Erythroblast (primary cell): ENCODE measurements at places on chromosomes 7 and 10.
A peak's percentile ranks its signal among the peaks of the same experiment; 100 is the strongest.

- peak; percentile 13 for DNase-seq
Measured at GRCh38 chr10:1149793-1150637, 93.8 kb downstream of the WDR37 start.

DNA sequence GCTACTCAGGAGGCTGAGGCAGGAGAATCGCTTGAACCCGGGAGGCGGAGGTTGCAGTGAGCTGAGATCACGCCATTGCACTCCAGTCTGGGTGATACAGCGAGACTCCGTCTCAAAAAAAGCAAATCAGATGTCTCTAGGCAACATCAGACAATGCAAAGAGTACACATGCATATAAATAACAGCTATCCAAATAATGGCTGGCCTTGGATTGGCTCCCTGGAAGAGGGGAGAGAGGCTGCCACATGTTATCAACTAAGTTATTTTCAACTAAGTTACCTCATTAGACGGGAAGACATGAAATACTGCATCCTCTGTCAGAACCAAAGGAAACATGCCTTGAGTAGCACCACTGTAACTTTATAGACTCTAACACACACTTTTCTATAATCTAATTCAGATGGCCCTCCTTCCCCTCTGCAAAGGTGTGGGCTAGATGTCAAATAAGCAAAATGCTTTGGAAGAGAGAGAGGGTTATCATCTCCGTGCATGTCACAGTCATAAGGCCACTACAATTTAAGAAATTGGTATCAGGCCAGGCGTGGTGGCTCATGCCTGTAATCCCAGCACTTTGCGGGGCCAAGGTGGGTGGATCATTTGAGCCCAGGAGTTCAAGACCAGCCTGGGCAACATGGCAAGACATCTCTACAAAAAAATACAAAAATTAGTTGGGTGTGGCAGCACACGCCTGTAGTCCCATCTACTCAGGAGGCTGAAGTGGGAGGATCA is 22.5 kb upstream of the SPOCK2 start:
- DNase-seq, result no peak

DNA sequence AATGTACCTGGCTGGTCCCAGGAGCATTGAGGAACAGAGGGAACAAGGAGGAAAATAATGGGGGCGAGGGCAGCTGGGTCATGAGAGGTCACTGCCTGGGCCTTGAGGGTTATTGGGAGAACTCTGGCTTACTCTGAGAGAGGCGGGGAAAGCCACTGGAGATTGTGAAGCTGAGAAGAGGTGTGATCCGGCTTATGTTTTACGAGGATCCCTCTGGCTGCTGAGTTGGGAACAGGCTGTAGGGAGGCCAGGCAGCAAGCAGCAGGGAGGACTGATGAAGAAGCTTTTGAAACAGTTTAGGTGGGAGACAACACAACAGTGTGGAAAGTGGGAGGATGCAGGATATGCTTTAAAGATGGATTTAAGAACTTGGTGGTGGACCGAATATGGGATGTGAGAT is 87.3 kb downstream of the FANK1 start:
- DNase-seq, result no peak

DNA sequence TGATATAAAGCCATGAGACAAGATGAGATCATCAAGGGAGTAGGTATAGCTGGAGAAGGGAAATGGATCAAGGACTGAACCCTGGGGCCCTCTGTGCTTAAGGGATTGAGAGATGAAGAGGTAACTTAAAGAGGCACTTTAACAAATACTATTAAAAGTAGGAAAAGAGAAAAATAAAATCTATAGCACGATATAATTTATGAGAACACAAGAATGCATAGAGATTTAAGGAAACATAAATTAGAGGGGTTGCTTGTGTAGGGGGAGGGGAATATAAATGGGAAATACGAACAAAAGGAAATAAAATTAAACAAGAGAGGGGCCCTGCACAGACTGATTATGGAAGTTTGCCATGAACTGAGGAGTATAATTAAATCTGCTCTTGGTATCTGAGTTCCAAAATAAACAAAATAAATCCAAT is 15.6 kb upstream of the LRRC17 start:
- DNase-seq, result no peak

DNA sequence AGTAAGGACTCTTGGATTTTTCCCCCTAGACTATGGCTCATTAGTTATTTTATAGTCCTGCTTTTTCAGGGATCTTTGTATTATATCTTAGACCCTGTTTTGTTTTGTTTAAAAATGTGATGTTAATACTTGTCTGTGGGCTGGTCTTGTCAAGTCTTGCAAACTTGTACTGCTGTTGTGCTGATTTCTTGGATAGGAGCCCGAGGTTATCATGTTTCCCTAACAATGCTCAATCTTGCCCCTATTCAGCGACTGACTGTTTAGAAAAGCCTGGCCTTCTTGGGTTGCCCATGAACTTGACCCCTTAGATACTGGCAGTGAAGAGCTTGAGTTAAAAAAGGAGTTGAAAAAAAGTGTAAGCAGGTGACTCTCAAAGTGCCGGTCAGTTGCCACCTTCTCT is 115.7 kb downstream of the KIAA1217 start:
- no peak for DNase-seq

DNA sequence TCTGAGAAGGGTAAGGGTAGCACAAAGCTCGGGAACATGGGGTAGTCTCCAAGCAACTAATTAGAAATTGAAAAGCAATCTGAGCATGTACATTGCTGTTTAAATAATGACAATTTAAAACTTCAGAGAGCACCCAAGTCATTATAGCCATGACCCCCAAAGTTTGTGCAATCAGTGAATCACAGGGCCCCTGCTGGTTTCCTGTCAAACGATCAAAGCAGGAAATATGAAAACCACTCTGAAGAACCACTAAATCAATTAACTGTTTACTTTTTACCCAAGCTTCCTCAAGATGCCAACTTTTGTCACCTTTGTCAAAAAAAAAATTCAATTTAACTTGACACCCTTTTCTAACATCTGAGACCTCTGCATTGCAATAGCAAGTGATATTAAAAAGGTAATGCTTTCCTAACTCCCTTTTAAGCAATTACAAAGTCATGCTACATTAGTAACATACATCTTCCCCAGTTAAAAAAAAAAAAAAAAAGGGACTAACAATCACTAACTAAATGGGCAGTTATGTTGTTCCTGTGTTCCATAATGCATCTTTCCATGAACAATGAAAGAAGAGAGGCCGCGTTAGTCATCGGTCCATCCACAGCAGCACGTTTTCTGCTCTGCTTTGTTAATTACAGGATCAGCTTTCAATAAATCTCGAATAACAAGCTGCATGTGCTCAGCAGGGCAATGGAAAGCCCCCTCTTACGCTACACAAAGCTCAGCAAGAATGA is 80.6 kb downstream of the ETV1 start:
- no peak for DNase-seq

DNA sequence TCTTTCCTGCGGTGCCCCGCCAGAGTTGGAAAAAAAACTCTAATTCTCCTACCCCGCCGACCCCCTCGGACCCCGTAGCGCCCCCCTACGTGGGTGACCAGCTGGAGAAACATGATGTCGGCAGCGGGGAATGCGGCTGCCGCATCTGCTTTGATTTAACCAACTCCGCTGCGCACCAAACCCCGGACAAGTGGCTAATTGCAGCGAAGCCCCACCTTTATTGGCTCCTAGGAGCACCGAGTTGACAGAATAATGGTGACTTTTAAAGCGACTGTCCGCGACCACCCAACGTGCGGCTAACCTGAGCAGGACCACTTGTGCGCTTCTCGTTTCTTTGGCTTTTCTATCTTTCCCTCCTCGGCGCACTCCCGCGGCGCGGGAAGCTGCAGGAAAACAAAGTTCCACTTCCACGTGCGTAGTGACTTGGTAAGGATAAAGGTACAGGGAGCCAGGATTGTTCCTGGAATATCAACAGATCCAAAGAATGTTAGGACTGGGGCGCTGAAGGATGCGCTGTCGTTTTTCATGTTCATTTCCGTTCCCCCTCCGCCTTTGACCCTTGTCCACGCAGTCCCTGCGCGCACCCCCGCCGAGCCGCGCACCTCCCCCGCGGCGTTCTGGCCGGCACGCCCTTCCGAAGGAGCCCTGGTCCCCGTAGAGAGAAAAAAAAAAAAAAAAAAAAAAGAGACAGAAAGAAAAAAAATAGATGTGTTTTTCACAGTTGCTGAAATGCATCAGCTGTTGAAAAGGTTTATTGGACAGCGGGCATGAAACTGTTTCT is 1.4 kb downstream of the WNT16 start:
- DNase-seq, result no peak

GRCh38 chr7:112010109-112010508 is 196.1 kb downstream of the DOCK4 start:
- no peak for DNase-seq

DNA sequence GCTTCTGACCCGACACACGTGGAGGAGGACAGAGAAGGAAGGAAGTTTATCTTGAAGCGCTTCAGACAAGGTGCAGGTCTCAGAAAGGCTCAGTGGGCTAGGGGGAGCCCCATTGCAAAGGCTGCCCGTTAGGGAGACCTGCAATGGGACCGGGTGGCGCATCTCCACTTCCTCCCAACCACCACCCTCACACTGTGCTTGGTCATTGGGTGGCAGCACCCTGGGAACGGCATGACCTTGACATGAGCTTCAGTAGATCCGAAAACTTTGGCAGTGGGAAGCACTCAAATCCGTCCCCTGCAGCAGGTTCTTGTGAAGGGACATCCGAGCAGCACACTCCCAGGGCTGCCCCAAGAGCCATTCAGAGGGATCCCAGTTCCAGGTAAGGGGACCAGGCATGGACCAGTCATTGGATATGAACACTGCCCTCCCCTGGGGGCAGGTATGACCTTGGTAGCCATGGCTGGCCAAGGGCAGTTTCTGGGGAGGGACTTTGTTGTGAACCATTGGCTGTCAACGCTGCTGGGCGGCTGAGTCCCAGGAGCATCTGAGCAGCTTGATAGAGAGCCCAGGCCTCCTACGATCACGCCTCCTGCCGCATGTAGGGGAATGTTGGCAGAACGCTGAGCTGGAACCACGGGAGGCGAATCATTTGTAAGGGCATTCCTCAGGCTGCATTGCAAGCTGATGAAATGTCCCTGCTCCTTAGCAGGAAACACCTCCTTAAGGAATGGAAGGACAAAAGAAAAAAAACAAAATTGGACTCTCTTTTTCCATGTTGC is 31.7 kb downstream of the GALNTL5 start:
- DNase-seq, result no peak

- no peak for DNase-seq
Measured at GRCh38 chr7:33495207-33495606, 365.8 kb downstream of the BBS9 start.

DNA sequence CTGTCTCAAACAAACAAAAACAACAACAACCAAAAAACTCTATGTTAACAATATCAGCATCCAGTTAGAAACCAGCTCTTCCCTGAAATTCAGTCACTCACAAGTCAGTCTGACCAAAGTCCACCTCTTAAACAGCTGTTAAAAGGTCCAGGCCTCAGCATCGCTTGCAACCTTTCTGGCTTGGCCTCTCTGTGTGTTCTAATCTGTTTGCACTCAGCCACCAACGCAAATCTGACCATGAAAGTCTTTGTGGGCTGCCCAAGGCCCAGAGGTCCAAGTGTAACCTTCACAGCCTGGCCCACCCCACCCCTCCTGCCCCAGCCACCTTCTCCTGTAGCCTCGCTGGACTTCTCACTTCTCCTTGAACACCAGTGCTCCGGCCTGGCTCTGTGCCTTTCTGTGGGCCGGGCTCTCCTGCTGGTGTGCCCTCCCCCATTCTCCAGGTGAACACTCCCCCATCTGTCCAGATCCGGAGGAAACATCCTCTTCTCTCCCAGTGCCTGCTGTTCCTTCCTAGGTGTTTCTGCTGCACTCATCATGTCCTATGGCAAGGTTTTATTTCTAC is 72.2 kb upstream of the EFCAB10 start:
- DNase-seq, result no peak

GRCh38 chr7:156827587-156828203 is 65.3 kb downstream of the LMBR1 start:
- peak; percentile 48 for DNase-seq

GRCh38 chr10:17453373-17454091 is 863 bp downstream of the ST8SIA6 start:
- peak; percentile 88 for DNase-seq

DNA sequence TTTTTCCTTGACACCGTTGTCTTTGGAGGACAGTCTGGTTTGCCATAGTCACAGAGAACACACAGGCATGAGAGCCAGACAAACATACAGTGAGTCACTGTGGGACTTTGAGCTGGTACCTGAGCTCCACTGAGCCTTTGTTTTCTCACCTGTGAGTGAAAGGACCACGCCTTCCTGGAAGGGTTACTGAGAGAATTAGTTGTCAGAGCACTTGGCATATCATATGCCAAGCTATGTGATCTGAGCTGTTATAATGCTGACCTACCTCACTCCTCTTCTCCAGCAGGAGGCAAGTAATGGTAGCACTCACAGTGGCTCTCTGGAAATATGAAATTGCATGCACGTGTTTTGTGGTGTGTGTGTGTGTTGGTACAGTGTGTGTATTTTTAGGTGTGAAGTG is 59.7 kb downstream of the CXCL12 start:
- DNase-seq, result no peak

DNA sequence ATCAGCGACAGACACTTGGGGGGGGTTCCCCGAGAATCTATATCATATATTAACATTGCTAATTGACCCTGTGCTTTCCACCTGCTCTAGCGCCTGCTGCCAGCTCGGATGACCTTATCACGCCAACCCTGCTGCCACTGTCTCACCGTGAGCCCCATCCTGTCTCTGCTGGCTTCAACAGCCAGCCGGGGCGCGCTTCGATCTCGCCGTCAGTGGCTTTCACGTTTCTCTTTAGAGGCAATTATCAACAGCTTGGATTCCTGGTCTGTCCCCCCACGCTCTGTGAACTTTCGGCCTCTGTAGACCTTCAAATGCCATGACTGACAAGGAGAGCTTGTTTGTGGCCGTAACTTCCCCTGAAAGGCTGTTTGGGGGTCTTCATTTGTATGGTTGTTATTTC is 123.0 kb downstream of the EBF3 start:
- DNase-seq, result no peak

- DNase-seq, result no peak
Measured at GRCh38 chr7:2941216-2941859, 97.2 kb upstream of the GNA12 start.

GRCh38 chr10:99325281-99325680 is 3.9 kb upstream of the CNNM1 start:
- DNase-seq, result no peak

GRCh38 chr10:14698111-14698828 is 76.4 kb downstream of the FAM107B start:
- DNase-seq, result no peak
